ENCODE measurements at places on chromosomes 11 and 22.

DNA sequence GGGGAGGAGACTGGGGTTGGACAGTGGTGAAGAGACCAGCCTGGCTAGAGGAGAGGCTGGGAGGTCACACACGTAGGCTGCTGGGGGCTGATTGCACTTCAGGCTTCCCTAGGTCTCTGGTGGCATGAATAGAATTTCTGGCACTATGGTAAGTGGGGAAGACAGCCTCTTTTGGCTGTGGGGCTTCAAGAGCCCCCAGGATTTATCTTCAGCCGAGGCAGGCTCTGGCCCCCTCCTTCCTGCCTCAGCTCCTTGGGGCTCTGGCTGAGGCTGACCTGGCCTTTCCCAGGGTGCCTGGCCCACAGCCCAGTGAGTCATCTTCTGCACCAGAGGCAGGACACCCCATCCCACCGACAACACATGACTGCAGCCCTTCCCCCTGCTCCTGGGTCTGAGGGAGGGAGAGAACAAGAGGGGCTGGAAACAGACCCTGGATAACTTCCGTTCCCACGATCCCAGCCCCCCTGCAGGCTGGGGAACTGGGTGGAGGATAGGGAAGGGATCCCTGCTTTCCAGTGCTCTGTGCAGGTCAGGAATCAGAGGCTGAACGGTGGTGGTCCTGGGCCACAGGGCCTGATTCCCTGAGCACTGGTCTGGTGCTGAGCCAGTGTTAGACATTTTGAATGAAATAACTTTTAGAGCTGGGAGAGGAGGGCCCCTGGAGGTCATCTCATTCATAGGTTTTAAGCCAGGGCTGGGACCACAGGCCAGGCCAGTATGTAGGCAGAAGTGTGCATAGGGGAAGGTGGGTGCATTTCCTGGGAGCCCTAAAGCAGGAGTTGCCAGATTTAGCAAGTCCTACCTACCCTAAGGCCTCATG lies 26.5 kb downstream of the ARHGEF17 start:
- no peak for DNase-seq

- DNase-seq: no peak
Observed at GRCh38 chr11:102116453-102117205, 6.4 kb downstream of the YAP1 start.

DNA sequence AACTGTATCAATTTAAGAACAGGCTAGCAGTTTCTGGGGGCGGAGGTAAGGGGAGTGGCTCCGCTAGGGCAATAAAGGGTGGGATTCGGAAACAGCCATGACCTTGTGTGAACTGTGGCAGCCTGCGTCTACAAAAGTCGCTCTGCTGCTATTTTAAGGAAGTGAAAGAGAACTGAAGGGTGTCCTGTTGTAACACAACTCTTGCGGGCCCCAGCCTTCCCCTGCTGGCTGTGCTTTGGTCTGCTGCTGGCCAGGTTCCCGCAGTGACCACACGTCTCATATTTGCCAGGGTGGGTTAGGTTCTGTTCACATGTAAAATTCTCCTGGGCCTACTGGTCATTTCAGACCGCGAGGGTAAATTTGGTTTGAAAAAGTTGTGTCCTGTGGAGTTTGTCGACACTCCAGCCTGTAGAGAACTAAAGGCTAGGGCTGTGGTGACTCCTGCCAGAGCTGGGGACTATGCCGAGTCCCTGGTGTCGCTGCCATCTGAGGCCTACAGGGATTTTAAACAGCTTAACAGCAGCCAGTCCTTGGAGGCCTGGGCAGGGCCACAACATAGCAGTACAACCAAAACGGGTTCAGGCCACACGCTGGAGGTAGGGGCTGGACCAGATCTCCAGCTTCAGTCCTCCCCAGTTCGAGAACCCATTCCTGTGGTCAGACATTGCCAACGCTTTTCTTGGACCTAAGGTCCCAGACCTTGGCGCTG lies 1.1 kb upstream of the PPFIBP2 start:
- DNase-seq: no peak

DNA sequence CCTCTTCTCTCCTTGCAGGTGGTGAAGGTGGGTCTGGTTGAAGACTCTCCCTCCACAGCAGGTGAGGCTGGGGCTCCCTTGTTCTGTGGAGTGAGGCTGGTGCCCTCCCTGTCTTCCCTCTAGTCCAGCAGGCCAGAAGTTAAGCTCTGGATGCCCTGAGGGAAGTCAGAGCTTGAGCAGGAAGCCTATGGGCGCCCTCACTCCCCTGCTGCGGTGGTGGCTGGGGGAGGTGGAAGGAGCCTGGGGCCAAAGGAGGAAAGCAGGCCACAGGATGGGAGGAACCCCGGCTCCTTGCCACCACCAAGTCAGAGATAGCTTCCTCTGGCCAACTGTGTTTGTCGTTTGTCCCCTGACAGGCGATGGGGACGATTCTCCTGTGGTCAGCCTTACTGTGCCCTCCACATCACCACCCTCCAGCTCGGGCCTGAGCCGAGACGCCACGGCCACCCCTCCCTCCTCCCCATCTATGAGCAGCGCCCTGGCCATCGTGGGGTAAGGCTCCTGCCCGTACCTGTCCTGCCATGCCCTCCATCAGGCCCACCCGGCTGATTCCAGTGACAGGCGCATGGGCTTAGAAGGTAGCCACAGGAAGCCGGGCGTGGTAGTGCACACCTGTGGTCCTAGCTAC lies 29.5 kb upstream of the RAB1B start:
- no peak for DNase-seq

GRCh38 chr11:110086892-110087309 lies 6.3 kb upstream of the ZC3H12C start:
- DNase-seq: no peak

DNA sequence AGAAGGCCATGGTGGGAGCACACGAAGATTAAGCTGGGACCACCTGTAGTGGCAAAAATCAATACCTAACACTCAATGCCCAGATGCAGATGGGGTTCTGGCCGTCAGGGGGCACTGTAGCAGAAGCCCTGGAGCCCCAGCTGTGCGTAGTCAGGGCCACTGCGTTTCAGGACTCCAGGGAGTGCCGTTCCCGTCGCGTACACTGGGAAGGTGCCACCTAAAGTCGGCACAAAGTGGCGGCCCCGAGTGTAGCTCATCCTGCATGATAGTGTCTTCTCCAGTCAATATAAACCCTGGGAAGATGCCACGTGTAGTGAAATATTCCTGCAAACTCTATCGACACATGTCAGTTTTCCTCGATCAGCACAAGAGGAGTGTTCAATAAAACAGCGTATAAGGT lies 123.8 kb upstream of the NTM start:
- no peak for DNase-seq

DNA sequence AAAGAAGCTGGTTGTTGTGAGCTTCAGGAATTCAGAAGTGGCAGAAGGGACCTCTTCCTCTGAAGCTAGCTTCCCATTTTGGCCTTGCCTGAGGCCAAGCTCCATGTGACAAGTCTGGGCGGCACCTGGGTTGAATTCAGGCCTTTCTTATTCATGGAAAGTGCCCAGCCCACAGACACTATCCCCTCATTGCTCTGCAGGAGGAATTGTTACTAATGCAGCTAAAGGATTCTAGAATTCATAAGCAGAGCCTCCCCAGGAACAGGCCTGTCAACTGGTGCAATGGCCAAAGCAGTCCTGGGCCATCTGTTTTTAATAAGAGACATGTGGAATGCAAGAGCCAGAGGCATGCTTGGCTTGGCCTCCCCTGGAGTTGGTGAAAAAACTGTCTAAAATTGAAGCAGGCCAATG lies 71.4 kb downstream of the SLC1A2 start:
- peak; percentile 84 for DNase-seq

DNA sequence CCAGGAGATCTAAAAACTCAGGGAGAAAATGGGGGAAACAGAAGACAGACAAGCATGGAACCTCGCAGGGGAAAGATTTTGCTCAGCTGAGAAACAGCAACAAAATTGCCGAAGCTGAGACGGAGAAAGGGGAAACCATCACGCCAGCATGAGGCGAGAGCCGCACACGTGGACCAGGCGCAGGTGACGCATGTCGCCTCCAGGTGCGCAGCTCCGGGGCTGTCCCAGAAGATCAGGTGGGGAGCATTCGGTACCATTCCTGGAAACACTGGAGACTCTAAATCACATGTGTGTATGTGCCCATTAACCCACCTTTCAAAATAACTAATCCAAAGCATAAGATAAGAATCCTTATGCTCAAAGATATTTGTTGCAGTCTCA lies 121.7 kb downstream of the BRD1 start:
- no peak for DNase-seq

DNA sequence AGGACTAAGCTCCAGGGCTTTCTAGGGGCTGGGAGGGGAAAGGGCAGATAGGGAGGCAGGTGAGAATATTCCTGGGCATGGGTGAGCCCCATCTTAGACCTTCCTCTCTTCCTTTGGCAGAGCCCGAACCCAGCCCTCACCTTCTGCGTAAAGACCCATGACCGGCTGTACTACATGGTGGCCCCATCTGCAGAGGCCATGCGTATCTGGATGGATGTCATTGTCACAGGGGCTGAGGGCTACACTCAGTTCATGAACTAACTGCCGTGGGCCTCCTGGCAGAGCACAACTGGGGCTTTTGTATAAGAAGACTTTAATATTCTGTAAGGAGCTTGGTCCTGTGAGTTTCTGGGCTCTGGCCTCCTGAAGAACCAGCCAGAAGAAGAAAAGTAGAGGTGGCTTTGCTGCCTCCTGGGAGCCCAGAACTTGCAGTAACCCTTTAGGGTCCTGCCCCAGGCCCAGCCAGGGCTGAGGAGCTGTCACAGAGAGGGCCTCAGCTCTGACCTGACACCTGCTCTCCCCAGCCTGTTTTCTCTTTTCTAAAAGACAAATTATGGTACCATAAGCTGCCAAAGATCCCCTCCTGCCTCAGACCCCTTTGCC lies 22.8 kb downstream of the TREH start:
- no peak for DNase-seq

GRCh38 chr11:126512251-126512650 lies 156.8 kb downstream of the ST3GAL4 start:
- no peak for DNase-seq

- no peak for DNase-seq
Observed at GRCh38 chr11:123521001-123521400, 90.9 kb downstream of the GRAMD1B start.

- DNase-seq: no peak
Observed at GRCh38 chr22:42380769-42381551, 51.2 kb downstream of the NFAM1 start.

DNA sequence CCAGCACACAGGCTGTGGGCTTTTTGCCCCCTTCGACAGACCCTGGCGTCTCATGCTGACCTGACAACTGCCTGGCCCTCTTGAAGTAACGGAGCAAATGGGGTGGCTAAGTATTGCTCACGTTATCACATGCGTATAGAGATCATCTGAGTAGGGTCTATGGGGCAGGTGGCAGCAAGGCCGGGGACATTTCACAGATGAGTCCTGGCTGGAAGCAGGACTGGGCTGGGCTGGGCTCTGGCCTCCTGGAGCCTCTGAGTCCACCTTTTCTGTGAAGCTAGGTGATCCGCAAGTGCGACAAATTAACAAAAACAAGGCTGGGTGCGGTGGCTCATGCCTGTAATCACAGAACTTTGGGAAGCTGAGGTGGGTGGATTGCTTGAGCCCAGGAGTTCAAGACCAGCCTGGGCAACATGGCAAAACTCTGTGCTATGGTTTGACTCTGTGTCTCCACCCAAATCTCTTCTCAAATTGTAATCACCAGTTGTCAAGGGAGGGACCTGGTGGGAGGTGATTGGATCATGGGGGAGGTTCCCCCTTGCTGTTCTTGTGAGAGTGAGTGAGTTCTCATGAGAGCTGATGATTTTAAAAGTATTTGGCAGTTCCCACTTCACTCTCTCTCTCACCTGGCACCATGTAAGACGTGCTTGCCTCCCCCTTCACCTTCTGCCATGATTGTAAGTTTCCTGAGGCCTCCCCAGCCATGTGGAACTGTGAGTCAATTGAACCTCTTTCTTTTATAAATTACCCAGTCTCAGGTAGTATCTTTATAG lies 122.0 kb downstream of the MPPED1 start:
- peak; percentile 57 for DNase-seq

- DNase-seq: no peak
Observed at GRCh38 chr22:29689206-29689879, 30.5 kb upstream of the CABP7 start.

GRCh38 chr11:4839851-4840549 lies 9.0 kb downstream of the OR51S1 start:
- DNase-seq: no peak

DNA sequence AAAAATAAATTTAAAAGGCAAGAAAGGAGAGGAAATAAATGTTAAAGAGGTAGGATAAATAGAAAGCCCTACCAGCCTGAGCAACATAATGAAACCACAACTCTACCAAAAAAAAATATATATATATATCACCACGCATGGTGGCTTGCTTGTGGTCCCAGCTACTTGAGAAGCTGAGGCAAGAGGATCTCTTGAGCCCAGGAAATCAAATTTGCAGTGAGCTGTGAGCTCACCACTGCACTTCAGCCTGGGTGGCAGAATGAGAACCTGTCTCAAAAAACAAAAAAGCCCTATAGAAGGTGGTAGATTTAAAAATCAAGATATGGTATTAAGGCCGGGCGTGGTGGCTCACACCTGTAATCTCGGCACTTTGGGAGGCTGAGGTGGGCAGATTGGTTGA lies 10.5 kb downstream of the NUCB2 start:
- DNase-seq: no peak

GRCh38 chr22:36274531-36274930 lies 21.6 kb downstream of the APOL1 start:
- no peak for DNase-seq

DNA sequence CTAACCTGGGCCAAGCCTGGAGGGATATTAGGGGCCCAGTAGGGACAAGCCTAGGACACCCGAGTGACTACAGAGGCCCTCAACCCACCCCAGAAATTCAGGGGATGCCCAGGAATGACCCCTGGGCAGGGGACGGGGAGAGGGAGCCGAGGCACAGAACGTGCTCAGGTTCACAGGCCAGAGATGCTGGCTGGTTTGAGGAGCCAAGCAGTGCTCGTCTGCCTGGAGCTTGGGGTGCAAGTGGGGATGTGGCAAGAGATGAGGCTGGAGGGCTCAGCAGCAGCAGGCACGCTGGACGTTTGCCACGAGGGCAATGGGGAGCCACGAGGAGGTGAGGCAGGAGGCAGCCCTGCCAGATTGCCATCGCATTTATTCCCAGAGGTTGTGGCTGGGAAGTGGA lies 34.0 kb upstream of the EMID1 start:
- DNase-seq: no peak

DNA sequence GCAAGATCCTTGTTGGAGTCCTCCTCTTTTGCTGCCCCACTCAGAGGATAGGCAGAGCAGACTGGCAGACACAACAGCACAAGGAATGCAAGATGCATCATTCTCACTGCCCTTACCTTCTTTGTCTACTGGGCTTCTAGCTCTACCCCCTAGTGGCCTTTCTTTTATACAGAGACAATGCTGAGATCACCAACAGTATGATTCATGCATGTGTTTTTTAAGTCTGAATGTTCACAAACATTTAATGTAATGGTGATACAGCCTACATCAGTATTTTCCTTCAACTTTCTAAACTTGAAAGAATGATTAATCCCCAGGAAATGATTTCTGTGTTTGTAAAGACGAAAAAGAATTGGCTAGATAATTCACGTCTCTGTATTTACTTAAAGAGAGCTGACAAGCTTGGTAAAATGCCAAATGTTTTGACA lies at the start of gene MMP10:
Gene MMP10, minus strand, starts transcription at position 138 of the 428 bp plus-strand sequence. Its CDS starts 37 bp downstream, at position 101.
- DNase-seq: no peak

GRCh38 chr11:116215471-116216113 lies 557.2 kb downstream of the BUD13 start:
- no peak for DNase-seq
